Activated naive CD4-positive, alpha-beta T cell treated with anti-CD3 and anti-CD28 coated beads, Interleukin-2, amount 50 U/mL, for 16 hours (primary cell): ENCODE measurements at places on chromosomes 3 and 15.
A peak's percentile ranks its signal among the peaks of the same experiment; 100 is the strongest.

GRCh38 chr3:144683065-144683464 is 711.4 kb downstream of the DIPK2A start:
- no peak for DNase-seq

- DNase-seq: no peak
These were observed 351.3 kb upstream of the CCDC54 start for GRCh38 chr3:107025961-107026360.

DNA sequence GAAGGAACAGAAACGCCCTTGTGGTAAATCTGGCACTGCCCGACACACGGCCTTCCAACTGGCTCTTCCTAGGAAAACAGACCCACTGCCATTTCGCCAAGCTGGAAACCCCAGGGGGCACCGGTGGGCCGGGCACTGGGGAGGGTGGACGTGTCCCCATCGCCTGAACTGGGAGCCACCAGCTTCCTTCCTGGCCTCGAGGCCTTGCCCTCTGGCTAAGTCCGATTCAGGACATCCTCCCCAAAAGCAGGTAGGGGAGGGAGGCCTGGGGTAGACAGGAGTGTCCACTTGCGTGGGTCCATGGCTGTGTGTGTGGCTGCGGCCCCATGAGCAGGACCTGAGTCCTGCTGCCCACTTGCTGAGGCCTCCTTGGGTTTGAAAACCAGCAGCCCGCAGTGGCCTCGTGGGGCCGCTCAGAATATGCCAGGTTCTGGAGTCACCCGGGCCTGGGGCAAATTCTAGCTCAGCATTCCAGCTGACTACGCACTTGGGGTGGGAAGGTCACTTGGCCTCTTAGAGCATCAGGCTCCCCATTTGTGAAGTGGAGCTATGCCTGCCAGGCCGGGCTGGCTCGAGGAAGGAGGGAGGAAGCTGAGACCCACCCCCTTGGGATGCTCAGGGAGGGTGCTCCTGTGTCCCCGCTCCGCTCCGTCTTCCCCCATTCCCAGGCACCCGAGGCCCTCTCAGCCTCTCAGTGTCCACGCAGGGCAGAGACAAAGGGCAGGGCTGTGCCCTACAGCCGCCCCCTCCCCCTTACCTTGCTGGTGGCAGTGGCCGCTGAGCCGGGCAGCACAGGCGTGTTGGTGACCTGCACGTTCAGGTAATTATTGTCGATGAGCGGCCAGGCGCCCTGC is 37.5 kb downstream of the RGMA start:
- no peak for DNase-seq

GRCh38 chr3:12944849-12945248 is 103.5 kb upstream of the RPL32 start:
- DNase-seq: no peak

GRCh38 chr3:149605902-149606301 is 51.9 kb downstream of the WWTR1 start:
- no peak for DNase-seq

DNA sequence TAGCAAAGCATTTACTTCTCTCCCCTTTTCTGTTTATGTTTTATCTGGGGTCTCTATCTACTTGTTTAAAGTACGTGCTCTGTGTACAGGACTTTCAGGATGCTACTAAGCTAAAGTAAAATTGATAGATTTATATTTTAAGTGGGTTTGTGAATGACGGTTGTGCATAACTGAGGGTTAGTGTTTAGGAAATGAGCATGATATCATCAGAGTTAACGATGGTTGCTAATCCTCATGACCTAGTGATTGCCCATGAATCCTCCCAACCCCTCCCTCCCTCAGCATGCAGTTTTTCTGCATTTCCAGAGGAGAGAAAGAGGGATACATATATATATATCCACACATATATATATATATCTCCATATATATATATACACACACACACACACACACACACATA is 957.2 kb downstream of the TUSC7 start:
- no peak for DNase-seq

DNA sequence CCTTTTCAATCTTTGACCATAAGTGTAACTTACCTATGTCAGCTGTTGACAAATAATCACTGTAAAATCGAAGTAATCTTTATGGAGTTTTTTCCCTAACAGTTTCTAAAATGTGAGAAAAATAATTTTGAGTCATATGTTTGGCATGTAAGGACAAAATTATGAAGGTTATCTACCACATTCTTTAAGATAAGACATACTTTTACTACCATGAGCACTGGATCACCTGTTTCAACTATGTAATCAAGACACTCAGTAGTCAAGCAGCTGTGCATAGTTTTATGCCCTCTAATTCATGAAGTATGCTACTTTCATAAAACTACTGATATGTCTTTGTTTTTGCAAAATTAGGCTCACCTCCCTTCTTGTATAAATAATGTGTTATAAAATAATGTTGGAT is 12.1 kb downstream of the FGF7 start:
- DNase-seq: no peak

DNA sequence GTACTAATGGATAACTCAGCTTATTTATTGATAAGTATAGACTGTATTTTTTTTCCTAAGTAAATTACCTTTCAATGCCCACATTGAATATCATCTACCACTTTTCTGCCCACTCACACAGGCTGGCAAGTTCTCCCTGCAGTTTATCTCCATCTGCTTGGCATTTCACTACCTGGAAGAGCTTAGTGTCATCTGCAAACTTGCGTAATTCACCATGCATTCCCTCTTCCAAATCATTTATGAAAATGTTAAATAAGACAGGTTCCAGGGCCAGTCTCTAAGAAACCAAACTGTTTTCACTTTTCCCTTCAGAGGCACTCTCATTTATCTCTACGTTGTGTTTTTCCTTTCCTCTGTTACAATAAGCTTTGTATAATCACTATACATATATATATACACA is 1076.6 kb downstream of the IGSF11 start:
- DNase-seq: no peak

DNA sequence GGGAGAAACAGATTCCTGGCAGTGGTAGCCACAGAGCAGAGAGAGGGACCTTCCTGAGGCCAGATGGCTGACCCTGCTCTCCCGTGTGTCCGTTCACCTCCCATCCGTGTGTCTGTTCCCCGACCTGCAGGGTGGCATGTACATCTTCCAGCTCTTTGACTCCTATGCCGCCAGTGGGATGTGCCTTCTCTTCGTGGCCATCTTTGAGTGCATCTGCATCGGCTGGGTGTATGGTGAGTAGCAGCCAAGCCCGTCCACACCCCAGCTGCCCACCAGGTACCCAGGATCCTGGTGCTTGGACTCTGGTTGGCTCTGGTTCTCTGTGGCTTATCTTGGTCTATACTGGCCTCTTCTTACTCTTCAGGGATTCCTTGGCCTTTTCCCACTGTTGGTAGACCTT is 59.5 kb upstream of the SLC6A1 start:
- no peak for DNase-seq

- no peak for DNase-seq
These were observed 7.7 kb downstream of the COL8A1 start for GRCh38 chr3:99646107-99646435.

DNA sequence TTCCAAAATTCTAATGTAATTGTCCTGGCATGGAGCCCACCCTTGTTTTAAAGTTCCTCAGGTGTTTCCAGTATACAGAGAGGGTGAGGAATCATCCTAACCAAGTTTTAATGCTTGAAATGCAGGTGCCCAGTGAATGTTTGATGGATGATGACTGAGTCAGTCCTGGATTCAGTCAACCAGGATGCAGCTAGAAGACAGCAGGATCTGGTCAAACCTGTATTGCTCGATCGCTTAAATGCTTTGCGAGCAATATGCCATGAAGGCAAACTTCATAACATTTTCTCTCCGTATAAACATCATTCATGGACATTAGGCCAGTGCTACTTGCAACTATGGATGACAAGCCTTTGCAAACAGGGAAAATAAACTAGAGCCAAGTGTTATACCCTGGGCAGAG is 591.2 kb downstream of the RSL24D1 start:
- DNase-seq: no peak

- no peak for DNase-seq
These were observed 294.5 kb downstream of the NAALADL2 start for GRCh38 chr3:175153595-175153994.

DNA sequence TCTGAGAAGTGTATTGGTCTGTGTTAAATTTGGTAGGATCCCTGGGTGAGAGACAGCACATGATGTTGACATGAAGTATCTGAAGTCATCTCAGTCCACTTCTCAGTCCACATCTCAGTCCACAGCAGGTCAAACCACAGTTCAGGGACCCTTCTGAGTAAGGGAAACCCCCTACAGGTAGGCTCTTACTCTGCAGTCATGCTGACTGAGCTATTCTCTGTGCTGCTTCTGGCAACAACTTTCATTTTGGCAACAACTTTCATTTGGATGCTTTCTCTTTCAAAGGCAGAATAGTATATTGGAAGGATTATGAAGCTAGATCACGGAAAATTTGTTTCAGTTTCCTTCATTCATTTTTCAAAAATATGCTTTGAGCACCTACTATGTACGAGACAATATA is 178.2 kb upstream of the GOLIM4 start:
- DNase-seq: no peak

- DNase-seq: no peak
These were observed 15.6 kb downstream of the CYP19A1 start for GRCh38 chr15:51322621-51323296.

GRCh38 chr3:52770496-52771333 is at the start of gene NEK4:
TSS of gene NEK4 (minus strand) at chr3:52770940. CDS start at chr3:52770746, 194 bp downstream.
- DNase-seq: peak; percentile 81

DNA sequence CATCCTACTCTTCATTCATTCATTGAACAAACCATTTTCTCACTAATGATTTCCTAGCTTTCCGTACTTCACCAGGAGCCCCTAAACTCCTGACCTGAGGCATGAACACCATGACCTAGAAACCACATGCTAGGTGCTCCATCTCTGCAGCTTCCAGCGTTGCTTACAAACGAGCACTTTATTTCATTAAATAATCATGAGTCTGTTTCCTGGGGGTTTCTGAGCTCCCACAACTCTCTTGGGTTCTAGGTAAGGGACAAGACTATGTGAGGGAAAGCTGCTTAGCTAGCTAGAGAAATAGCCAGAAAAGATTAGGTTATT is 1.3 kb downstream of the MAP2K1 start:
- DNase-seq: no peak

DNA sequence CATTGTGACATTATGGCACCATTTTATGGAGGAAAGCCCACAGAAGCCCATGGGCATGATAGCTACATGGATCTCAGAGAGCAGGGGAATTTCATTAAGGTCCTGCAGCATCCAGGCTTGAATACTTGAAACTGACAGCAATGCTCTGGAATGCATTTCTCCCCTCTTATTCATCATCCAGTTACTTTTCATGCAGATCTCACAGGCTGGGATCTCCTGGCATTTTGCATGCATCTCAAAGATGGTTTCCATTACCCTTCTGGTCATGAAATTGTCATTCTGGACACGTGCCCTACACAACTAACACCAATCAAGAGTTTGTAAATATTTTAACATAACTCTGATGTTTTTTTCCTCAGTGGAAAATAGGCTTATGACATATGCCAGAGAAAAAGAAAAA is 32.4 kb downstream of the VGLL3 start:
- no peak for DNase-seq

DNA sequence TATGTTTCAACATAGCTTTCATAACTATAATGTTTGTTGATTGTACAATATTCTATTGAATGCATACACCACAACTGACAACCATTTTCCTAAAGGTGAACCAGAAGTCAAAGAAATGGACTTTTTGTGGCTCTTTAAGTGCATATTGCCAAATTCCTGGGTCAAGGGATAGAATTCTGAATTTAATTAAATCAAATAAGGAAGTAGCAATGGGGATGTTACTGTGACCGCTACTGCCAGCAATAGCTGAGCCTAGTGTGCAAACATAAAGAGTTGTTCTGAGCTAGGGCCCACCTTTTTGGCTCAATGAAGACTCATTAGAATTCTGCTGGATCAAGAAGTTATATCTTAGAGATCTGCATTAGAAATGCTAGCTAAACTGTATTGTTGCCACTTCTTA is 17.3 kb upstream of the KBTBD8 start:
- no peak for DNase-seq

DNA sequence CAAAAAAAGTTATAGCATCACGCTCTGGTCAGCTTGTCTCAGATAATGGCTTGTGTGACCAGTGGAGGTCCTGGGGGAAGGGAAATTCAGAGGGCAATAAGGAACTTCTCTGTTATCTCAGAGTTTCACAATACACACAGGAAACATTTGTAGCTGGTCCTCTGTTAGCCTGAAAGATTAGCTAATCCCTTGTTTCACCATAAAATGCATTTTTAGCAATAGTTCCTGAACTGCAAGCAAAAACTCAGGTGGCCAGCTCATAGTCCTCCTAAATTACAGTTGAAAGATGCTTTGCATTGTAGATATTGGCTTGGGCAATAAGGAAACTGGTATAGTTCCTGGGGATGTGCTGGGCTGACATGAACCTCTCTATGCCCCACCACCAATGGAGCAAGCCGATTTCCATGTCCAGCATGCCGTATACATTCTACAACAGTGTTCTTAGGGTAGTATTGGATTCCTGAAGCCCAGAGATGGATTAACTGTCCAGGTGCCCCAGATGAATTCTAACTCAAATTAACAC is 141.5 kb upstream of the TBL1XR1 start:
- DNase-seq: no peak

- DNase-seq: no peak
These were observed 10.3 kb downstream of the PGPEP1L start for GRCh38 chr15:98997312-98997711.

- no peak for DNase-seq
These were observed 355.2 kb downstream of the FOXP1 start for GRCh38 chr3:71228156-71228866.

DNA sequence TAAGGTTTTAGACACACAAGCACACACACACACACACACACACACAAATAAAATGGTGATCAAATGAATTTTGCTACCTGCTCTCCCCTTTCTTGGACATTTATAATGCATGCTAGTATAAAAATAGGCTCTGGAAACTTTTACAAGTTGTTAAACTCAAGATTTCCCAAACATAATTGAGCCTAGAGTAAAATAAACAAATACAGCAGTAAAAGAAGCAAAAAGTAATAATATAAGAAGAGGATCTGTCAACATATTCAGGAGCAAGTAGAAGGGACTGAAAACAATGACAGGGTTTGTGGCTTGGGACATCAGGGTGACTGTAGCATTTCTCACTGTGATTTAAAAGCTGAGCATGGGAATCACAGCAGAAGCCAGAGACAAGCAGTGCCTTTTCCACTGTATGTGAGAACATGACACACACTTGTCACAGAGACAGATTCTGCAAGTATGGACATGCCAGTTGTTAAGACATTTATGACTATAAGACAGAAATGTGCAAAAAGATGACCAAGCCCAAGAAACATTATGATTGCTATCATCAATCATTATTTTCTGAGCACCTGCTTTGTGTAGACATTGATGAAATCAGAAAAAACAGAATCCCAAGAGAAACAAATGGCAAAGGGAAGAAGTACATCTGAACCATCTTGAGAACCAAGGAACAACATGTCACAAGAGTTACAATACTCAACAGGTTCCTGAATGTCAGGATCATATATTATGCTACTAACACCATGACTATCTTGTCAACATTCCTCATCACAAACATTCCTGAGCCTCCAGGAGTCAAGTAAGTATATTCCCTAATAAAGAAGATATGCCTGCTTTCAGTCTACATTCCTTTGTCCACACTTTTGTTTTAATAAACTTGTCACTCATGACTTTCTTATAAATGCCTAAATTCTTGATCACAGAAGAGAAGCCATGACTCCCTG is 7.1 kb downstream of the THRB start:
- no peak for DNase-seq

- DNase-seq: no peak
These were observed 247.4 kb downstream of the MCTP2 start for GRCh38 chr15:94478763-94479162.

- no peak for DNase-seq
These were observed 93.0 kb downstream of the SNRK start for GRCh38 chr3:43379343-43379742.
